ENCODE measurements at places on chromosomes 3 and 15.

DNA sequence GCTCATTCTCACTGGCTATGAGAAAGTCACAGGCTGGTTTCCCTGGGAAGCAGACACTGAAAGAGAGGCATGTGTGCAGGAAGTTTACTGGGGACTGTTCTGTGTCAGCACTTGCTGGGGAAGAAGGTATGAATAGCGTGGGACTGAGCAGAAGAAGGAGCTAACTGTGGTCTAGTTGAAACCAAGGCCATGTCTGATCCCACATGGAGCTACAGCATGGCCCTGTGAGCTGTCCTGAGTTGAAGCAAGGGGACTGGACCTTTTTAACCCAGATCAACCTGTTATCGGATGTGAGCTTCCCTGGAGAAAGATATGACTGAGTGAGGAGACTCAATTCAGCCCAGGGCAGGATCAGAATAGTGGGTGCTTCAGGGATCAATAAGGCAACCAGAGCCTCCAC lies 53.7 kb downstream of the DCLK3 start:
- DNase-seq = no peak

- DNase-seq = no peak
Measured at GRCh38 chr3:71010726-71011455, 572.6 kb downstream of the FOXP1 start.

GRCh38 chr3:172213904-172214303 lies 174.5 kb downstream of the FNDC3B start:
- DNase-seq = no peak

- DNase-seq = no peak
Measured at GRCh38 chr3:192913540-192913939, 4.1 kb downstream of the MB21D2 start.

GRCh38 chr3:96813134-96813819 lies 1.1 kb upstream of the EPHA6 start:
- DNase-seq = peak; percentile 38

All from activated CD8-positive, alpha-beta memory T cell treated with anti-CD3 and anti-CD28 coated beads for 48 hours (primary cell).